Foreskin keratinocyte (primary cell): ENCODE measurements at places on chromosomes 16 and 17.

DNA sequence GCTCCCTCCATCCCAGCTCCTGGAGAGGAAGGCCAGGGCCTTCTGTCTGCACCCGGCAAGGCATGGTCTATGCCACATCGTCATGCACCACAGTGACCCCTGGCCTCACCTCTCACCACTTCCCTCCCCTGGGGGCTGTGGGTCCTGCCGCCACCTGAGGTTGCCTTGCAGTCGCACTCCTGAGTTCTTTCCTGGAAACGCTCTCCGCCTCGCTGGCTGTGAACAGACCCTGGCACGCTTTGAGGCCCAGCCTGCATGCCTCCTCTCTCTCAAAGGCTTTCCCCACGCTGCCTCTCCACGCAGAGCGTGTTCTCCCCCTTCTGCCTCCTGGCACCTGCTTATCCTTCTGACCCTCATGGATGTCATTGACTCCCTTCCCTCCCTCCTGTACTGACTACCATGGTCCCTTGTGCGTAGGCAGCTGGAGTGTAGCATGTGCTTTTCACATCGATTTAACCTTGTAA lies 45.4 kb downstream of the SEC14L1 start:
- DNase-seq: no peak

- no peak for DNase-seq
Observed at GRCh38 chr16:88141580-88141979, 190.3 kb downstream of the BANP start.

GRCh38 chr17:67051155-67051538 lies 6.8 kb downstream of the CACNG1 start:
- DNase-seq: no peak

- no peak for DNase-seq
Observed at GRCh38 chr16:54633943-54634362, 296.7 kb upstream of the IRX5 start.

- no peak for DNase-seq
Observed at GRCh38 chr17:28253663-28254062, 65.3 kb upstream of the TMEM97 start.

DNA sequence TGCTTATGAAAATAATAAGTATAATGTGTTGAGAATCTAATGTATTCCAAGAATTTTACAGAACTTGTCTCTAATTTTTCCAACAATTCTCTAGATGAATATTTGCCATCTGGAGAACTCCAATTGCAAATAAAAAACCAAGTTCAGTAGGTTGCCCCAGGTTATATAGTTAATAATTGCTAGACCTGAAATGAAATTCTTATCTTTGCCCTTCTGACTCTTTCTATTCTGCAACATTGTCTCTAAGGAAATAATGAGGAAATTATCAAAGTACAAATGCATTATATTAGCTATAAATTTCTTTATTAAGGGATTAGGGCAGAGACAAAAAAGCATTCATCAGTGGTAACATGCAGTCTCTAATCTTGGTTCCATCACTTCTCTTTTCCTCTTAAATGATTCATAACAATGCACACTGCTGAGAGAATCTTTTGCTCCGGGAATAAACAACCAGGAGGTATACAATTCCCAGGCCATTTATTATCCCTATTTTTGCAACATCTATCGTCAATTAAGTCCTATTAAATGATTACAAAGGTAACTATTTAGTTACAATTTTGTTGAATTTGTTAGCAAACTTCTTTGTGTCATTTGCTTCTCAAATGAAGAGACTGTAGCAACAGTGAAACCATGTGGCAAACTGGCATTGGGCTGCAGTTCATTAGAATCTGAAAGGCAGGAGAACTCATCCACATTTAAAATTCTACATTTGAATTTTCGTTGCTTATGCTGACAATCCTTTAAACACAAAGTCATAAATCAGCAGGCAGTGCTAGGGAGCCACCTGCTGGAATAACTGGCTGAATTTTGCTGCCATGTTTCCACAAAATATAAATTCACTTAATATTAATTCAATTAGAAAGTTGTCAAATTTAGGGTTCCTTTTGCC lies 349.6 kb downstream of the KIF2B start:
- peak; percentile 21 for DNase-seq

- DNase-seq: peak; percentile 62
Observed at GRCh38 chr17:66702106-66702936, 132.6 kb upstream of the CACNG5 start.
